ENCODE measurements at places on chromosomes 3 and 15.
A peak's percentile ranks its signal among the peaks of the same experiment; 100 is the strongest.

DNA sequence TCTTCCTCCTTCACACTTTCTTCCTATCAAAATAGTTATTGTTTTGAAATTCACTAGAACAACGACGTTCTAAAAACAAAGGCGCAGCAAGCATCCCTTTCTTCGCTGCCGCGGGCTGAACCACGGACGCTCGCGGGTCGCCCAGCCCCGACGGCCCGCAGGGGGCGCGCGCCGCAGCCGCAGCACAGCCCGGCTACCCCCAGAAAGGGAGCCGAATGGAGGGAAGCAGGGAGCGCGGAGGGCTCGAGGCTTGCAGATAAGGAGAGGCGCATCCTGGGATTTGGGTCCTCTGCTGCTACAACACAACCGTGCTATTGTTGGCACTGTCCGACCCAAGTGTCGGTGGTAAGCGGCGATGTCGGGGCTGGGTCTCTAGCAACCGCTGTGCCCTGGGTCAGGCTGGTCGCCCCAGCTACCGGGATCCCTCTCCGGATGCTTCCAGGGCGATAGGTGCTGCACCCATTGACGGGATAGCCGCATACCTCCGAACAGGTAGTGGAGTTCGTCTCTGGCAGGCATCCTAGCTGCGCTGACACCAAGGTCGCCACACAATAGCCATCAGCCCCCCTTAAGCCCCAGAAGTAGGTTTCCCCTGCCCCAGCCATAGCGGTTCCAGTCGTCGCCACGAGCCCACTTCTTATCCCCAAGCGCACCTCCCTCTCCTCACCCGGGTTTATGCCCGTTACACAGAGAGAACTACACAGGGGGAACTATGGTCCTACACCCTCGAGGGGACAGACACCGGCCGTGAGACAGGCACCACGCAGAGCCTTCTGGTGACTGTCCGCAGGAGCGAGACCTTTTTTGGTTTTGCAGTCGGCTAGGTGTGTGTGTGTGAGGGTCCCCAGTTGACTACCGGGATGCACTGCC is 6.0 kb downstream of the ONECUT1 start:
- no peak for DNase-seq

GRCh38 chr3:10955711-10956453 is 36.7 kb upstream of the SLC6A1 start:
- no peak for DNase-seq

DNA sequence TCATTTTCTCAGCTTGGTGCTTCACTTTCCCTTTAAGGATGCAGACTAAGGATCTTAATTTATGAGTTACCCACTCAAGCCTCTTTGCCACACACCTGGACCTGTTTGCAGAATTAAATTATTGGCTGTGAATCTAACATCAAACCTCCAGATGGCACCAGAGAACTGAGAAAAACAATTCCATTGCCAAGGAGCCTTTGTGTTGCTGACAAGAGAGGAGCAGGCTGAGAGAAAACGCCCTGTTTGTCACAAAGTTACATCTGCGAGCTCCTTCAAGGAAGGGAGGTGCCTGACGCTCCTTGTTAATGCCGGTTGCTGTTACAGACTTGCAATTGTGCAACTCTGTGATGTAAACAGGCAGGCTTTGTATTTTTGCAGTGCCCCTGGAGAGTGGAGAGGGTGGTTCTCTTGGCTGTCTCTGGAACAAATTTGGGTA is 36.3 kb upstream of the TMC3 start:
- peak; percentile 76 for DNase-seq

DNA sequence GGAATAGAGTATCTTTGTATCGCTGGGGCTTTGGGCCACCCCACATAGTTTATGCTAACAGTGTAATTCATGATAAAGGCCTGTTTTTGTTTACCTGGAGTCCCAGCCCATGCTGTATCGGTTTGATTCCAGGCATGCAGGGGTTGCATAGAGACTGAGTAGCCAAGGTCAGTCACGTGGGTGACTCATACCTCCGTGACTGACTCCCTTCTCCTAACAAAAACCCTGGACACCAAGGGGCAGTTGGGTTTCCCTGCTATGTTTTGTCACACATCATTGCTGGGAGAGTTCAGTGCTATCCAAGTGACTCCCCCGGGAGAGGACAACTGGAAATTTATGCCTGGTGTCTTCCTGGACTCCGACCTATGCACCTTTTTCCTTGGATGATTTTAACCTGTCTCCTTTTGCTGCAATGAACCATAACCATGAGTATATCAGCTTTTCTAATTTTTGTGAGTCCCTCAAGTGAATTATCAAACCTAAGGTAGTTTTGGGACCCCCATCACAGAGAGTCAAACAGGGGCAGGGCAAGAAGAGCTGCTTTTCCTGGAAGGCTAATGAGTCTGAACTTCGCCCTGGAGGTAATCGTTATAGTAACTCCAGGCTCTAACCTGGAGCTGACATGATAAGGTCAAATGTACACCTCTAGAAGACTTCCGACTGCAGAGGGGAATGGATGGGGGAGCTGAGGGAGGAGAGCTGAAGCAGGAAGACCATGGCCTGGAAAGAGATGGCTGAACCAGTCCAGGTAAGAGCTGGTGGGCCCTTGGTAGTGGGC is 57.0 kb downstream of the SRGAP3 start:
- no peak for DNase-seq

- DNase-seq = no peak
Observed at GRCh38 chr15:71425388-71425787, 310.1 kb downstream of the THSD4 start.

DNA sequence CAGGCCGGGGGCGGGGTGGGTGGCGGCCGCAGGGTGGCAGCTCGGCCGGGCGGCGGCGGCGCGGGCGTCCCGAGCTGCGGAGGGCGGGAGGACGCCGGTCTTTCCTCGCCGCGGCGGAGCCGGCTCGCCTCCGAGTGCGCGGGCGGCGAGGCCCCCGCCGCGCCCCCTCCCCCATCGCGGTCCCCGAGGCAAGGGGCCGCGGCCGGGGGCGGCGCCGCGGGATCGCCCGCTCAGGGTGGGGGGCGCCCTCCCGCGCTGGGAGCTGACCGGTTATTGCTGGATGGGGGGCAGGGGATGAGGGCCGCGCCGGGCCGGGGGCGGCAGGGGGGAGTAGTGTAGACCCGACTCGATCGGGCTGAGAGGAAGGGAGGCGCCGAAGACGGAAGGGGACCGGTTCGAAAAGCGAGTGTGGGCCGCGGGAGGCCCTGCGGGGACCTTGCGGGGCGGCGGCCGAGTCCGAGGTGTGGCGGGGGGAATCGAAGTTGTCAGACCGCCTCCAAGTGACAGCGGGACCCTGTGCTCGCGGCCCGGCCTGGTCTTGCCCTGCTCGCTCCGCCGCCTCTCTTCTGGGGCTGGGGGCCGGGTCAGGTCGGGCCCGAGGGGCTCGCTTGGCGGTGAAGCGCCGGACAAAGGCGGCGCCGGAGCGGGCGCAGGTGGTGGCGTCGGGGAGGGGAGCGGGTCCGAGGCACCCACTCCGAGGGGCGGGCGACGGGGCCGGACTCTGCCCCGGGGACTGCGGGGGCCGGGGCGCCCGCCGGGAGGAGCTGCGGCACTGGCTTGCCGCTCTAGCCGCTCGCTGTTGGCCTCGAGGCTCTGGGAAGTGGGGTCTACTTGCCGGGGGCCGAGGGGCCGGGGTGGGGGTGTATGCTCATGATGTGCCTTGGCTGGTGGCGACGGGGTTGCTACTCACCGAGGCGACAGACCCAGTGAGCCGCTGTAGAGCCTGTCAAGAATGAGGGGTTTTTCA is 1.1 kb downstream of the BAHD1 start:
- DNase-seq = peak; percentile 28
